Left ventricle myocardium superior (tissue), 1 donor: ENCODE measurements at places on chromosomes 3 and 15. TPM values are rescaled to one million over a fixed set of nuclear protein-coding genes. Genes with fewer than 3 reads are reported as not detected.

DNA sequence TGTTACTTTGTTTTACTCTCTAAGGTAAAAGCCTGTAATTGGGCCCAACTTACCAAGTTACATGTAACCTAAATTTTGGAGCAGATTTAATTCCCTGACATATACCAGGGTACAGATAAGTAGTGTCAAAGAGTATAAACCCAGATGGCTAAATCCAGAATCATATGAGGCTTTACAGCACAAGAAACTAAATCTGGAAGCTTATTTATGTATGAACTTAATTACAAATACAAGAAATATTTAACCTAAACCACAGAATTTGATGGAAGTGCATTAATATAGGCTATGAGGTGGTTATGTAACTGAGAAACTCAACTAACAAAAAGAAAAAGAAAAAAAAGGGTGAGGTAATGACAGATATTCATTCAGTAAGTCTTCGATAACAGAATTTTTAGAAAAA, 930.2 kb upstream of the ALCAM start:
- DNase-seq = no peak

DNA sequence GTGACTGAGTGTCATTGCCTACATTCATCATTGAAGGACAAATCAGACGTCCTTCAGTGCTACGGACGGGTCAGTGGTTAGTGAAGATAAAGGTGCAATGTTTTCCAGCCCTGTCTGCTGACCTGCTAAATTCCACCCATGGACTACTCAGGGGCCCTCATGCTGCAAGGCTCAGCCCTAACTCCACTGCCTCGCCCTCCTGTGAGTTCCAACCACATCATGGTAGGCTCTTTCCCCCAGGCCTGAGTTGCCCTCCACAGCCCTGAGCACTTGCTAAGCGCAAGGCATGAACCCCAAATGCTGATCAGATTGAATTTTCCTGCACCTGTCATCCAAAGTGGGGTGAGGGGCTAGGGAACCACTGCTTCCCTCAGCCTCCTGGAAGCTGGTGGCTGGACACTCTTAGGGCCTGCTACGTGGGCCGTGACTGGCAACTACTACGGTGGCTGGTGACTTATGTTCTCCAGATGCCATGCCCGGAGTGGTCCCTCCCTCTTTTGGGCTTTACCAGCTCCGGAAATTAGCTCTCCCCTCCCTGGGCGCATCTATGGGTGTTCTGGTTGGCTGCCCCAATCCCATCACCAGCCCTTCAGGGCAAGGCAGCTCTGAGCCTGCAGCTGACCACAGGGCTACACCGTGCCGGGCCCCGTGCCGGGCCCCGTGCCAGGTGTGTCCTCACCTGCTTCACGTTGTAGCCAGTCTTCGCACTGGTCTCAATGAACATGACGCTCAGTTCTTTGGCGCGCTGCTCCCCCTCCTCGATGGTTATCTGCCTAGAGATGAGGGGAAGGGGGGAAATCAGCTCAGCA, 32.1 kb downstream of the SRPRB start:
- DNase-seq = no peak

- DNase-seq = no peak
These were observed 392.2 kb upstream of the ROBO1 start for GRCh38 chr3:80159990-80160506.

DNA sequence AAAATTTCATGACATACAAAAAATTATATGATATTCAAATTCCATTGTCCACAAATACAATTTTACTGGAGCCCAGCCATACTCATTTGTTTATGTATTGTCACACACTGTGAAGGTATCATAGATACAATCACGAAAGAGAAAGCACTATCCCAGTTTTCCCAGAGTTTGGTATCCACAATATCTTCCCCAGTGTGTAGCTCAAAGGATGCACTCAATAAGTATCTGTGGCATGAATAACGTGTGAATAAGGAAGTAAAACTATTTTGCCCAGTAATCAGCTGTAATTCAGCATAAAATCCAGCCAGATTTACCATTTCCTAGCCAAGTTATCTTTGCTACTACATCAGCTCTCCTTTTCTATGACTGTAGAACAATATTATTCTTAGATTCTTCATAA, 131.3 kb upstream of the KCNMB2 start:
- DNase-seq = no peak

- DNase-seq = no peak
These were observed 72.7 kb upstream of the SNRK start for GRCh38 chr3:43213631-43214030.

DNA sequence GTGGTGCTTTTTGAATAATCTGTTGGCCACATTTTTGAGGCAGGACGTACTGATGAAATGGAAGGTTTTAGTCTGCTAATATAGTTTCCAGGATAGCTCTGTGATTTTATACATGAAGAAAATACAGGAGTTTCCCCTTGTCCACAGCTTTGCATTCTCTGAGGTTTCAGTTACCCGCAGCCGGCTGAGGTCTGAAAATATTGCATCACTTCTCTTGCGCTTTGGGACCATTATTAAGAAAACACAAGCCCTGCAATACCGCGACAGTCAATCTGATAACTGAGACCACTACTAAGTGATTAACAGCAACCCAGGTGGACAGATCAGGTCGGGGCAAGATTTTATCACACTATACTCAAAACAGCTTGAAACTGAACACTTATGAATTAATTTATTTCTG, 33.0 kb downstream of the BLM start:
- DNase-seq = no peak

- DNase-seq = no peak
These were observed 211.4 kb downstream of the RPLP1 start for GRCh38 chr15:69663982-69664381.

DNA sequence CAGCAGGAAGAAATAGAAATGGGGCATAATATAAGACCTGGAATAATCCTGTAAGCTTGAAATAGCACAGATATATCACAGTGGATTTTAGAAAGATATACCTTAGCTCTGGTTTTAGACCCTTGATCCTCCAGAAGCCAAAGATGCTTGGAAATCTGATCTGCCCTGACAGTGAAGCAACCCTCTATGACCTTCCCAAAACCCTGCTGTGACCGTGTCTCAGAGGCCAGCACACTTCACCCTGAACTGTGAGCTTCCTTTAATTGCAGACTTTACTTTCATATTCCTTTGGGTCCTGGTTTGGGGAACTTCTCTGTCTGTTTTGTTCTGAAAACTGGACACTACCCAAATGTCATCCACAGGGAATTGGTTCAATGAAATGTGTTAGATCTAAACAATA, 13.0 kb downstream of the MECOM start:
- DNase-seq = no peak

GRCh38 chr3:55519019-55519418, 31.9 kb upstream of the WNT5A start:
- DNase-seq = no peak

DNA sequence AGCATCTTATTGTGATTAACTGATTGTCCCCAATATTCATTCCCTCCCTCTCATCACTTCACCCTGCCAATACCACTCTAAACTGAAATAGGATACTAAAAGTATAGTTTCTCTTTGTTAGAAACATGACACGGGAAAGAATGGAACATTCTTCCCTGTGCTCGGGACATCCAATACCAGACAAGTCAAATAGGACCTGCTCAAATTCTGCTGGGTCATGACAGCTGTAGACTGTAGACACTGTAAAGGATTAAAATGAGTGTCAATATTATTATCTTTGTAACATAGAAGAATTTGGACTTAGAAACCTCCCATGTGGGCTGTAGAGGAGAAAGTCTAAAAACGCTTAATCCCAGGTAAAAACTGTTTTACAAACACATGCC, 315.0 kb upstream of the NR2E3 start:
- DNase-seq = no peak

DNA sequence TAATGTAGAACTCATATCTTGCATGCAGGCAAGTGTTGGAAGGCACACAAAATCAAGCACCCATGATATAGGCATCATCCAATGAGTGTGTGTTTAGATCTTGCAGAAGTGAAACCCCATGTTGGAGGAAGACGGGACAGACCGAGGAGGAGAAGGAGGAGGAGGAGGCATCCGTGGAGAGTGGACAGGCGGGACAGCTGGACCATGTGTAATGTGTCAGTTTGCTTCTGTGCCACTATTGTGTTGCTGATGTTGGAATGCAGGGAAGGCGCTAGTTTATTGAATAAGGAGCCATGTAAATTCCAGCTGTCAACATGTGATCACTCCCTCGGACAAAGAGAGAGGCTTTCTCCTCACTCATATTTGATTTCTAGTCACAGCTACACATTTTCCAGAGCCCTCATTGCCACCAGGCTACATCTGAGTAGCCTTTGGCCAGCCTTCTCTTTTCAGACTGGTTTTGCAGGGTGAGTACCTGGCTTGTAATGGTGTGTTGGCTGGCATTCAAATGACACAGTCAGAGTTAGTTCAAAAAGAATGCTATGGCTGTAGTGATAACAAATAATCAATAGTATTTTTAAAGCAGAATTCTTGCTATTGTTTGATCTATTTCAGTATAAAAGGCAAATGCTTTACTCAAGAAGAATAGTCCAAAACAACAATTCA, 1037.6 kb upstream of the NR2F2 start:
- no peak for DNase-seq

- no peak for DNase-seq
These were observed 416.5 kb downstream of the PLCL2 start for GRCh38 chr3:17301271-17301670.

- no peak for DNase-seq
These were observed 187.4 kb downstream of the FOXP1 start for GRCh38 chr3:71395927-71396695.

DNA sequence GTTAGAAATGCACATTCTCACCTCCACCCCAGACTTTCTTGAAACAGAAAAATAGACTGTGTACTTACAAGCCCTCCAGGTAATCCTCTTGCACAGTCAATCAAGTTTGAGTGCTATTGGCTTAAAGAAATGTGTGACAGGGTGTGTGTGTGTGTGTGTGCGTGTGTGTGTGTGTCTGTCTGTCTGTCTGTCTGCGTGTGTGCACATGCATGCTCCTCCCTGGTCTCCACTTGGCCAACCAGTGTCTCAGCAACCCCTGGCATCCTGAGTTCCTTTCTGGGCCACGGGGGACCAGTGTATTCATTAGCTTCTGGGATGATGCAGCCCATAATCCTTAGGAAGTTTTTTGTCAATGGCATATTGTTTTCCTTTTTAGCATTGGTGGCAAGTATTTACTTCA, 128.8 kb upstream of the IL12A start:
- no peak for DNase-seq

DNA sequence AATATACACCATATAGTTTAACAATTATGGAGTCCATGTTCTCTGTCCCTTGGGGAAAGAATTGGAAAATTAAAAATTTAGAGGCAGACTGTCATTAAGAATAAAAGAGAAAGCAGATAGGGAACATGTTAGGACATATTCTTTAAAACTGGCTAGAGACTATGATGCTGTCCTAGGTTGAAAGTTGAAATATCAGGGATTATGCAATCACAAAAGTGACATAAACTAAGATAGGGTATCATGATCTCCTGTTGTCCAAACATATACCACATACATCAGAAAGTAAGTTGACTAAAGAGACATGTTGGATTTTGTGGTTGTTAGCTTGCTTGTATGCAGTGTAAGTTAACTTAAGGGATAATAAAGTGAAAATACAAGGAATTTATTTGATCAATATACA, 9.9 kb upstream of the EID1 start:
- DNase-seq = no peak

- DNase-seq = no peak
These were observed 18.2 kb downstream of the PIF1 start for GRCh38 chr15:64807051-64807749.

GRCh38 chr15:45132844-45133560, 3.2 kb downstream of the DUOX1 start:
- DNase-seq = no peak

- DNase-seq = no peak
These were observed 30.5 kb downstream of the PCSK6 start for GRCh38 chr15:101458908-101459578.

DNA sequence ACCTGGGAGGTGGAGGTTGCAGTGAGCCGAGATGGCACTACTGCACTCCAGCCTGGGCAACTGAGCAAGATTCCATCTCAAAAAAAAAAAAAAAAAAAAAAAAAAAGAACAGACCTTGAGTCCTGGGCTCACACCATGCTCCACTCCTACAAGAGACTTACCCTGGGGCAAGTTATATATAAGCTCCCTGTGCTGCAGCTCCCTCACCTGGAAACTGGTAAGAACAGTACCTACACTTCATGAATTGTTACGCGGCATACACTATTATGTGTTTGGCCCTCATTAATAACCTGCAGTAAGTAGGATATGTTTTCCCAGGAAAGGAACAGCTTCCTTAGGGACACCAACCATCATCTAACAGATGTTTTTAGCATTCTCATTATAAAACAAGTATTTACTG, 119.6 kb downstream of the FMN1 start:
- DNase-seq = no peak

DNA sequence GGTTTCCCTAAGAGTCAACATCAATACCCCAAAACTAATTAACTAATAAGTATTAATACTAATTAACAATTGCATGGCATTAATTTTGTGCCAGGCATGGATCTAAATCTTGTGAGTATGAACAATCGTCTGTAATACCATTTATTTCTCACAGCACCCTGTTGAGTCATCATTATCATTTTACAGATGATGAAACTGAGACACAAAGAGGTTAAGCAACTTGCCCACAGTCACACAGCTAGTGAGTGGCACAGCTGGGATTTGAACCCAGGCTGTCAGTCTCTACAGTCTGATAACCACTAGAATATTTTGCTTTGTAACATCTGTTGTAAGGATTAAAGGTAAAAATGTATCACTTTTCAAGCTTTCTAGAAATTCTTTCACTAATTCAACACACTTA, 423.4 kb upstream of the WNT5A start:
- no peak for DNase-seq

DNA sequence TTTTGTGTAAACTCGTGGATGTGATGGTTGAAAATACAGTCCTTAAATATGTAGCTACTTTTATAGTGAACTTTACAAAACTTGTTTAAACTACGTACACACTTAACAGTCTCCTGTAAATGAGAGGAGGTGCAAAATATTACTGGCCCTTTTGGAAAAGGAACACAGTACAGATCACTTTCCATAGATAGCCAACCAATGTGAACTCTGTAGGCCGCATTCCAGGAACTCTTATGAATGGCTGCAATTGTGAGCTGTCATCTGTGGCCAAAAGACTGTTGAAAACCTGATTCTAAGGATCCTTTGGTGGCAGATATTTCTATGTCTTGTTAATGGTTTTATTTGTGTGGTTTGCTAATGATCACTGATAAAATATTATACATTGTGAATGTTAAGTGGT, 6.2 kb downstream of the TSC22D2 start:
- no peak for DNase-seq

The CYP8B1 gene
- not detected for total RNA-seq

The DYNLT2B gene
- total RNA-seq = 1.9 TPM

The ISY1 gene
- total RNA-seq = 25.9 TPM

The SATB1 gene
- 46.1 TPM for total RNA-seq

The MKRN2OS gene
- not detected for total RNA-seq

The ZNF660 gene
- total RNA-seq = 0.92 TPM

The SCG5 gene
- total RNA-seq = not detected

The SRP14 gene
- 235 TPM for total RNA-seq

The STRA6 gene
- total RNA-seq = not detected

The FBXO40 gene
- total RNA-seq = 228 TPM

The PTPN23 gene
- total RNA-seq = 18.6 TPM

The RASGRF1 gene
- not detected for total RNA-seq
